ENCODE measurements at places on chromosomes 6 and 20.

DNA sequence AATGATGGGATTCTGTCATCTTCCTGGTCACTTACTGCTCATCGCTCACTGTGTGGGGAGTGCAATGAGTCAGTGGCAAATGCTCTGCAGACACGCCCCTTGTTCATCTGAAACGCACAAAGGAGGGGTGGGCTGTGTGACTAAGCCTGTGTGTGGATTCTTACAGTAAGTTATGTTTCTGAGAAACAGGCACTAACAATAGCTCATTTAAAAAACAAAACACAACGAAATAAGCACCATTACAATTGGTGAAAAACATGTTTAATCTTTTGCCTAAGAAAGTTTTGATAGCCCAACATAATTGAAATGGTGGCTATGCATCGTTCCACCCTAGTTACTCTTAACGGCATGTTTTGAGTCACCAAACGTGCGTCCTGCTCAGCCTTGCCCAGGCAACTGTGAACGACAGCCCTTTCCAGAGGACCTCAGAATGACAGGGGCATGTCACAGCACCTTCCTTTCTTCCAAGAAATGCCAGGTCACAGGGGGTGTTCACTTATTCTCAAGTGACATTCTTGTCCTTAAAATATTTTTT lies 118.4 kb upstream of the SGK1 start:
- peak; percentile 98 for DNase-seq

DNA sequence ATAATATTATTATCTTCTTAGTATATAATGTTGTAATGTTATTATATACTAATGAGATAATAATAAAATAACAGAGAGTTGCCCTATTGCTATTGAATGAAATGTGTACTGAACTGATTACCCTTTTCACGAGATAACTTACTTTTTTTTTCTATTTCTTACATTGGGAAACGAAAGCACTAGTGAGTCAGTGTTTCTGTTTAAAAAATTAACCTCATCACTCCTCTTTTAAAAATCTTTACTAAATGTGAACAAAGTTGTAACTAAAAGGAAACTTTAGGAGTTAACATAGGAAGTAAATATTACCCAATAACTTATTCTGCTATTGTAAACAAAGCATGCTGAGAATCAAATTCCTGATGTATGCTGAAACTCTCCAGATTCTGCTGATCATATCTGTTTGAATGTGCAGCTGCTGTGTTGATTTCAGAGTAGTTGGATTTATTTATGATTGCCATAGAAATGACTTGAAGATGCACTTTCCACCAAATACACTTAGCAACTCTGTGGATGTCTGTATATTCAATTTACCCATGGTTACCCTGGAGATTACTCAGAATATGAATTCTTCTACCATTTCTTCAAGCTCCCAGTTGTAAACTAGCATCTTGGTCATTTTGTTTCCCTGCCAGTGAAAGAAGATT lies 523.4 kb downstream of the TENT5A start:
- DNase-seq, result peak; percentile 2

DNA sequence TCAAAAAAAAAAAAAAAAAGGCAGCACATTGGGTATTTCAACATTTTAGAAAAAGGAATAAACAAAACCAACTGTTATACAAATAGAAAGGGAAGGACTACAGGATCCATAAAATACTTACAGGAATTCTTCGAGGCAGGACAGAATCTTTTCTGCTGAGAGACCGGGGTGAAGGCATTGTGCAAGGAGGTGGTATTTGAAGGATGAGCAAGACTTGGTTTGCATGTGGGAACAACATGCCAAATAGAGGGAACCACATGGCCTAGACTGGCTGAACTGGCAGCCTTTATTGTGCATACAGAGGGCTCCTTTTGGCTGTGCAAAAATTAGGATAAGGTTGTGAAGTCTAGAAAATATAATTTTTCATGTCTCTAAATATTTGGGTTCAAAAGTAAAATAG lies 62.9 kb downstream of the SCAND1 start:
- peak; percentile 36 for DNase-seq

DNA sequence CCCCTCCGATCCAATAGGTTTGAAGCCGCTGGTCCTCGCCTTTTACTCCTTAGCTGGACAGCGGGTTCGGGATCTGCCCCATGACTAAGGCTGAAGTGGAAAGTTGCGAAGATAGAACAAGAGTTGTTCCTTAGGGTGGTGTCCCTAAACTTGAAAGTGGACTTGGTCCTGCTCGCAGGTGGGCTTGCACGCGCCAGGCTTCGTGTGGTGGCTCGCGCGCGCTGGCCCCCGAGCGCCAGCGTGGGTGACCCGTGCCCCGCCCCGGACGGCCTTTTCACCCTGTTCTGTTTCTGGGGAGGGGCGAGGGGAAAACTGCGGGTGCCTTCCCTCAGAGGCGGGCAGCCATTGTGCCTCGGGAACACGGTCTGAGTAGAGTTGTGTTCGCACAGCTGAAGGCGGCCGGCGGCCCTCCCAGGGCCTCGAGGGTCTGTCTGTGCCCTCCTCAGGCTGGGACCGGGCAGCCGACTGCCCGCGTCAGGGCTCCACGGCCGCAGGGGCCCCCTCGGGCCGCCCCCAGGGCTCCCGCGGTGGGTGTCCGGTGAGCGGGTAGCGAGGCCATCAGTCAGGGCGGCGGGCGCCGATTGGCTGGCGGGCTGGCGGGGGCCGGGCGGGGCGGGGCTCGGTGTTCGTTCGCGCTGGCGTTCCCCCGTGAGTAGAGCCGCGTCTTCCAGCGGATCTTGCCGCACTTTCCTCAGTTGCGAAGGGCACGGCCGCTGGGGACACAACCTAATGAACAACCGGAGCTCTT lies 33.0 kb downstream of the RREB1 start:
- DNase-seq, result peak; percentile 85

DNA sequence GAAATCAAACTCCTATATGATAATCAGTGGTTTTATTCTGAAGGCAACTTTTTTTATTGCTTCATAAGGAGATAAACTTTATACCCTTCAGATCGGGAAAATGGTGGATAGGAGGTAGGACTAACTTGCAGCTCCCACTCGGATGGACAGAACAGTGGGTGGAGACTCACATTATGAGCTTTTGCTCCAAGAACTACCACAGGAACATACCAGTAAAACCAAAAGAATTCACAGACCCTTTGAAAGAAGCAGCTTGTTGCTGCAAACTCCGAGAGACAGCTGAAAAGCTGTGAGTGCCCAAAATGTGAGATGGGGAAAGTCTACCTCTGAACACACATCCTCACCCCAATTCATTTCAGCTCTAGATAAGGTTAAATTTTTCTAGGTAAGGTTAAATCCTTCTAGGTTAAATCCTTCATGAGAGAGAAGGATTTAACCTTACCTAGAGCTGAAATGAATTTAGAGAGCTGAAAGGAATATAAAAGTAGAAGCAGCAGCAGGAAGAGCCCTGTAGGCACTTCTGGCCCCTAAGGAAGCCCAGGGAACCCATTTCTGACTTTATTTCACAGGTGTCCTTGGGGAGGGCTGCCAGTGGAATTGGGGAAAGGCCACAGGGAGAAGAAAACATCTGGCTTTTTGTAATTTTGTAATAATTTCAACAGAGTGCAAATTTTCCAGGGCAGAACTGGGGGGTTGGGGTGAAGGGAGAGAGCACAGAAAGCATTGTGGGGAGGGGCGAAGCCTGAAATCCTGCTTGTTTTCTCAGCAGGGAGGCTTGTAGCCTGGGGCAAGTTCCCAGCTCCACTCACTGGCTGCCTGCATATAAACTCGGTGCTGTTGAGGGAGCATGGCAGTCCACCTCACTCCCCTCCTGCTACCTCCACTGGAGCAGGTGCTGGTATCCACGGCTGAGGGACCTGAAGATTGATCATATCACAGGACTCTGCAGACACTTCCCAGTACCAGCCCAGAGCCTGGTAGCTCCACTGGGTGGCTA lies 65.9 kb upstream of the HCRTR2 start:
- no peak for DNase-seq

DNA sequence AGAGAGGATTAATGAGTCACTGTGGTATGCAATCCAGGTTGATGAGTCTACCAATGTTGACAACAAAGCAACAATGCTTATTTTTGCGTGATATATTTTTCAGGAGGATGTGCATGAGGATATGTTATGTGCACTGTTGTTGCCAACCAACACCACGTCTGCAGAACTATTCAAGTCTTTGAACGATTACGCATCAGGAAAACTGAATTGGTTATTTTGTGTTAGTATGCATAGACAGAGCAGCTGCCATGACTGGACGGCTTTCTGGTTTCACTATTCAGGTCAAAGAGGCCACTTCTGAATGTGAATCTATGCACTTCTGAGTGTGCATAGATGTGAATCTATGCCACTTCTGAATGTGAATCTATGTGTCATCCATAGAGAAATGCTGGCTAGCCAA lies 134.0 kb upstream of the GRIK2 start:
- DNase-seq, result peak; percentile 10

DNA sequence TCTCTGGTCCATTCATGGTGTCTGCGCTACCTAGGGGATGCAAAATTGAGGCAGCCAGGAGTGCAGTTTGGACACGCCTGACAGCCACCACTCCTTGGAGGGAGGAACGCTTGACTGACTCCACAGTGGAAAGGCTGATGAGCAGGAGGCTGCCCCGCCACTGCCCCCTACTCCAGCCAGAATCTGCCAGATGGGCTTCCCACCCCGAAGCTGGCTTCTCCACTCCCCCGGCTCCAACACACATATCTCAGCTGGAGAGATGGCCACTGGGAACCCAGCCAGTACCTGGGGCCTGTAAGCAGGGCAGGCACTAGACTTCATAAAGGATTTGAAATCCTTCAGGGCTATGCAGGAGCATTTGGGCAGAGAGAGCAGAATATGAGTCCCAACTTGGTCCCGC lies 51.4 kb upstream of the BLCAP start:
- no peak for DNase-seq

- DNase-seq, result no peak
Measured at GRCh38 chr20:9130521-9130920, 61.6 kb downstream of the PLCB4 start.

- DNase-seq, result peak; percentile 84
Measured at GRCh38 chr6:12136905-12137304, 124.8 kb downstream of the HIVEP1 start.

DNA sequence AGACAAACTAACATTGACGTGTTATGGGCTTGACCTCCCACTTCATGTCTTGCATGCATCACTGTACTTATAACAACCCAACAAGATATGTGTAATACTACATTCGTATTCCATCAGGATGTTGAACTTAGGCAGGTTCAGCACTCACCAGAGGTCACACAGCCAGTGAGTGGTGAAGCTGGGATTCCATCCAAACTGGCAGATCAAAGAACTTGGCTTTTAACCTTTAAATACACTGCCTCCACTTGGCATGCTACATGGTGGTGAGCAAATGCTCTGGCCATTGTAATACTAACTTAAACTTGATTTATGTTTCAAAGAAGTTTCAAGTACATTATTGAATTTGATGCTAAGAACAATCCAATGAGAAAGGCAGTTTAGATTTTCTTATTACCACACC lies 10.7 kb upstream of the HDDC2 start:
- DNase-seq, result no peak

- DNase-seq, result no peak
Measured at GRCh38 chr6:52746213-52746612, 17.1 kb downstream of the GSTA2 start.

DNA sequence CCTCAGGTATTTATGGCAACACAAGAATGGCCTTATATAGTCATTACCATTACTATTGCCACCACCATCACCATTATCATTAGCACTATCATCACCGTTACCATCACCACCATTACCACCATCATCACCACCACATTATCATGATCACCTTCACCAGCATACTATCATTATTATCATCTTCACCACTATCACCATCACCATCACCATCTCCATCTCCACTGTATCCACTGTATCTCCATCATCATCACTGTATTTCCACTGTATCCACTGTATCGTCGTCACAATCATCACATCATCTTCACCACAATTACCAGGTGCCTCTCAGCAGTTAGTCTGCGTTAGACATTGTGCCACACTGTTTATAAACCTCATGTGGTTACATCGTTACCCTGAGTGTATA lies 45.3 kb downstream of the GGTLC1 start:
- DNase-seq, result no peak

All from ELR (cell line).